Testis (tissue), 5 donors: ENCODE measurements at places on chromosomes 3 and 15.

- DNase-seq: no peak
- no peak overlapping the region for H3K4me3 ChIP-seq
- H3K27me3 ChIP-seq: no peaks in the 10 kb centered on the region
- H3K27ac ChIP-seq: no peak overlapping the region
Observed at GRCh38 chr3:54274607-54275006, 152.3 kb downstream of the CACNA2D3 start.

DNA sequence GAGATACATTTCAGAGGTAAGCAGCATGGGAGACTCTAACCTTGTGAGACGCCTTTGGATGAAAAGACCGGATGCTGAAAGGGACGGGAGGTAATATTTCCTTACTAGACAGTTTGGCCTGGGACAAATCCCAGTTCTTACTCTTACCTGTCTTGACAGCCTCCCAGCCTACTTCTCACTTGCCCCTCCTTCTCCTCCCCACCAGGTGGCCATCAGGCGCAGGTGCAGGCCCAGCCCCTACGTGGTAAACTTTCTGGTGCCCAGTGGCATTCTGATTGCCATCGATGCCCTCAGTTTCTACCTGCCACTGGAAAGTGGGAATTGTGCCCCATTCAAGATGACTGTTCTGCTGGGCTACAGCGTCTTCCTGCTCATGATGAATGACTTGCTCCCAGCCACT is 6.3 kb downstream of the HTR3D start:
- no peaks in the 10 kb centered on the region for H3K36me3 ChIP-seq
- no peak overlapping the region for H3K4me3 ChIP-seq
- no peaks in the 10 kb centered on the region for H3K27me3 ChIP-seq
- H3K27ac ChIP-seq: no peak overlapping the region
- no peaks in the 10 kb centered on the region for H3K4me1 ChIP-seq
- DNase-seq: no peak

GRCh38 chr3:34212656-34213055 is 414.2 kb downstream of the PDCD6IP start:
- H3K4me3 ChIP-seq: no peak overlapping the region
- no peaks in the 10 kb centered on the region for H3K36me3 ChIP-seq
- H3K27ac ChIP-seq: no peak overlapping the region
- DNase-seq: no peak
- H3K4me1 ChIP-seq: no peaks in the 10 kb centered on the region
- H3K27me3 ChIP-seq: no peaks in the 10 kb centered on the region

DNA sequence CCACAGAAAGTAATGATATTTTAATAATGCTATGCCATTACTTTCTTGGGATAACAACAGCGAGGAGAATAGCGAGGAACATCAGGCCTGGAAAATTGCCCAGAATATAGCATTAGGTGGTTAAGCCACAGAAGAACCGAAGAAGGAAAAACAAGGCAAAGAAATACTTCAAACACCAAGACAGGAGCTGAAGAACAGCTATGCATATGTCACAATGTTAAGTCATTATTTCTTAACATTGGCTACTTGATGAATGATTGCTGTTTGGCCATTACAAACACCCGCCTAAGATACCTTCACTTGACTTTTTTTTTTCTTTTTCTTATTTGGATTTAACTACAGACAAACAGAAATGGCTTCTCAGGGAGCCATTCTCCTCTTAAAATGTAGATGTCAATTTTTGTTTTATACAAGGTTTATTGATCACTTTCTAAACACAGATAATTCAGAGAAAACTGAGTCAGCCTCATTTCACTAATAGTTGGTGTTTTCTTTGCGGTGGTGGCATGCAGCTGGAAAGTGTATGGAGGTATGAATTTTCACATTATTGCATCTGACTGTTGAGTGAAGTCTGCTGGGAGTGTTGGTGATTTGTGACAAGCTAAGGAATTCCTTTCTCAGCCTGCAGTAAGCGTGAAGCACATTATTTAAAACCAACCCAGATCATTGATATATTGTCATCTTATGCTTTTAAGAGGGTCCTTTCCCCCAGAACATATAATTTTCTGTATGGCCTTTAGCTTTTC is 705.7 kb upstream of the NR2F2 start:
- no peak for DNase-seq
- no peaks in the 10 kb centered on the region for H3K27me3 ChIP-seq
- H3K4me3 ChIP-seq: no peak overlapping the region

- H3K36me3 ChIP-seq: no peaks in the 10 kb centered on the region
- no peak overlapping the region for H3K4me3 ChIP-seq
- no peaks in the 10 kb centered on the region for H3K4me1 ChIP-seq
Observed at GRCh38 chr3:32978331-32978730, 26.9 kb downstream of the CCR4 start.
